ENCODE measurements at places on chromosomes 7 and 10.

- peak; percentile 87 for DNase-seq
Observed at GRCh38 chr7:66359656-66360211, 154.6 kb downstream of the TPST1 start.

- peak; percentile 43 for DNase-seq
Observed at GRCh38 chr7:140316165-140316661, 82.1 kb downstream of the SLC37A3 start.

DNA sequence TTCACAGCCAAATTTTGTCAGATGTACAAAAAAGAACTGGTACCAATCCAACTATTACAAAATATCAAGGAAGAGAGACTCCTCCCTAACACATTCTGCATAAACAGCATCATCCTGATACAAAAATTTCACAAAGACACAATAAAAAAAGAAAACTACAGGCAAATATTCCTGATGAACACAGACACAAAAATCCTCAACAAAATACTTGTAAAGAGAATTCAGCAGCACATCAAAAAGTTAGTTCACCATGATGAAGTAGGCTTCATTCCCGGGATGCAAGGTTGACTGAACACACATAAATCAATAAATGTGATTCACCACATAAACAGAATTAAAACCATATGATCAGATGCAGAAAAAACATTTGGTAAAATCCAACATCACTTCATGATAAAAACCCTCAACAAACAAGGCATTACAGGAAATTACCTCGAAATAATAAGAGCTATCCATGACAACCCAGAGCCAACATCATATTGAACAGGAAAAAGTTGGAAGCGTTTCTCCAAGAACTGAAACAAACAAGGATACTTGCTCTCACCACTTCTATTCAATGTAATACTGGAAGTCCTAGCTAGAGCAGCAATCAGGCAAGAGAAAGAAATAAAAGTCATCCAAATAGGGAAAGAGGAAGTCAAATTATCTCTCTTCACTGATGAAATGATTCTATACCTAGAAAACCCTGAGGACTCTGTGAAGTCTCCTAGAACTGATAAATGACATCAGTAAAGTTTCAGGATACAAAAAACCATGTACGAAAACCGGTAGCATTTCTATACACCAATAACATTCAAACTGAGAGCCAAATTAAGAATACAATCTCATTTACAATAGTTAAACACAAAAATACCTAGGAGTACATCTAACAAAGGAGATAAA is 223.1 kb downstream of the REEP3 start:
- DNase-seq: no peak

DNA sequence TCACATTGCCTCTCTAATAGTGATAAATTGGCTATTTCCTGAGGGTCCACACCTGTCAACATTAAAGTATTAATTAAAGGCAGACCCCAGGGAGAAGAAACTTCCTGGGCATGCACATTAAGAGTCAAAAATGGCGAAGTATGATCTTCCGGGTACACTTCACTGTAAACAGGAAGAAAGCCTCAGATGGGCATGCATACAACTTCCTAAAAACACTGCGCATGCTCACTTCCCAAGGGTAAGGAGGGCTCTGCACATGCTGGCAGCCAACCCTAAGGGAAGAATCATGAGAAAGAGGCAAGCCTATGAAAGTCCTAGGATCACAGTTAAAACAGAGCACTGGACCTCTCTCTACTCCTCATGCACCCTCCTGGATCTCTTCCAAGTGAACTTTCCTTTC is 80.1 kb upstream of the IMMP2L start:
- DNase-seq: no peak

GRCh38 chr10:113475381-113475807 is 77.5 kb upstream of the HABP2 start:
- DNase-seq: no peak

DNA sequence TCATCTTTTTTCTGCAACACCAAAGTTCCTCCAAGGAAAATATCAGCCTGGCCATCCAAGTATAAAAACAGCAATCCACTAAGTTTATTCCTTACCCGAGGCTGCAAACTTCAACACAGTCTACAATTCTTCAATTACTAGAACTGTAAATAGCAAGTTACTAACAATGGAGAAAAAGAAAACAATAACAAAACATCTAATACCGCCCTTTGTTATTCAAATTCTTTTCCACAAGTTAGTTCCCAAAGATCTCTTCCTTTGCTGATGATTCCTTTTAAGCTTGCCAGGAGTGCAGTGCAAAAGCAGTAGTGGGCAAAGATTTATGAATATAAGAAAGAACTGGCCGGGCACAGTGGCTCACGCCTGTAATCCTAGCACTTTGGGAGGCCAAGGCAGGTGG is 86.2 kb downstream of the CUL2 start:
- DNase-seq: no peak

DNA sequence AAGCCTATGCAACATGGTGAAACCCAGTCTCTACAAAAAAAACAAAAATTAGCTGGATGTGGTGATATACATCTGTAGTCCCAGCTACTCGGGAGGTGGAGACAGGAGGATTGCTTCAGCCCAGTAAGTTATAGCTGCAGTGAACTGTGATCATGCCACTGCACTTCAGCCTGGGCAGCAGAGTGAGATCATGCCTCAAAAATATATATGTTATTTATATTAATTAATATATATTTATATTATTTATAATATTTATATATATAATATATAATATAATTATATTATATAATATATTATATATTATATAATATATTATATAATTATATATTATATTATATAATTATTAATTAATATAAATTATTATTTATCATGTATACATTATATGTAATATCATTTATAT is 1158.4 kb upstream of the AUTS2 start:
- no peak for DNase-seq

DNA sequence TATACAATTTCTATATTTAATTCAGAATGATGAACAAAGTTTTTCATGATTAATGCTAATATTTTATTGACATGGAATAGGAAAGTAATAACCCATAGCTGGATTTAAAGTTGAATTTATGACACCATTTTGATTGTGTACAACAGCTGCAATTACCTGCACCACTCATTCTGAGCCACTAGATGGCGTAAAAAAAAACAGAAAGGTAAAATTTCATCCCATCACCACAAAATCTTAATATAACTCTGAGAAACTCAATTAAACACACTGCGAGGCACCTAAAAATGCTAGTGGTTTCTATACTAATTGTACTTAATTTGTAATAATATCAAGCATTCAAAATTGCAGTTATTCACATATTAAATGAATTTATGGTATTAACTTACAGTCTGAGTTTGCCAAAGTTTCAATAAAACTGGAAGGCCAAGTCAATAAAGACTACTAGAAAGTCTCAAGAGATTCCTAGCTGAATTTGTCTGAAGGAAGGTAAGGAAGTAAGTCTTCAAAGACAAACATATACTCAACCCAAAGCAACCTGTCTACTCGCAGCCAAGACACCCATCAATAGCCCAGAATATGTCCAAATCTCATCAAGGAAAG is 182.5 kb downstream of the SKAP2 start:
- no peak for DNase-seq

DNA sequence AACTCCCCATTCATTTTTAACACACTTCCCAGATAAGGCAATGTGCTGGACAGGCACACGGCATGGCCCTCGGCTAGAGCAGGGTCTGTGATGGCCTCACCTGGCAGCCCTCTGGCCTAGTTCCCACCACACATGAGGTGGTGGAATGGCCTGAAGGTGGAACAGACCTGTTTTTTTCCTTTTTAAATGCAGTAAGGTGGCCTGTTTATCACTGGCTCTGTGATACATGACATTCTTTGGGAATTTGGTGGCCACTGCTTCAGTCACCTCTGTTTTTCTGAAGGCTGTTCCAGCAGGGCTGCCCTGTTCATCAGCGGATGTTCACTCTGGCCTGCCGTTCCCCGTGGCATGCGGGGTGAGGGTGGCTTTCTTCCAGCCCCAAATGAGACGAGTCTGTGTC is 36.6 kb downstream of the SHH start:
- DNase-seq: peak; percentile 26

DNA sequence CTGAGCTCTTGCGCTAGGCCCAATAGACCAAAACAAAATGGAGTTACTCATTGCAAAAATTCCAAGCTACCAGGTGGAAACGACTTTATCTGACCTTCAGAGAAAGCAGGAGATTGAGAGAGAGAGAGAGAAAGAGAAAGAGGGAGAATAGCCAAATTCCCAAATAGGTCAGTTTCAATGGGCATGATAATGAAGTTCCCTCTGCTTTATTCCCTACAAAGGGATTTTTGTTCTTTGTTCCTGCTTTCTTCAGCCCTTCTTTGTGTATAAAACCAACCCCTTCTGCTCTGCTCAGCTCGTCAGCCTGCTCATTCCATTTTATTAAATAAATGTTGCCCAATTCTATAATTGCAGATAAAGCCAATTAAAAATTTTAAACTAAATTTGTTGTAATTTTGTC is 45.0 kb upstream of the GPR37 start:
- DNase-seq: no peak

DNA sequence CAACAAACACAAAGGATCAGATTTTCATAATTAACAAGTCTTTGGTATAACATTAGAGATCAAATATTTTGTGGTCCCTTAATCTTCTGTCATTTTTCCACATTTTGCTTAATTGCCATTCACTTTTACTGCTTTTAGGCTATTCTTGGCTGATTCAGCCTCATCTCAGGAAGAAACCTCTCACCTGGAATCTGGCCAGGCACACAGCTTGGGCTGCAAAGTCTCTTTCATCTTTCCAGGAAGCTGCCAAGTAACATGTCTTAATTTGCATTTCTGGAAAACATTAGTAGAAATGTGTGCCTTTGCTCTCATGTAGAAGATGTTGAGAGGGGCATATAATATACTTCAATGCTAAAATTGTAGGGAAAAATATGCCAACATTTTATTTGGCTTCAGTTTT is 174.2 kb upstream of the STEAP4 start:
- DNase-seq: peak; percentile 94

DNA sequence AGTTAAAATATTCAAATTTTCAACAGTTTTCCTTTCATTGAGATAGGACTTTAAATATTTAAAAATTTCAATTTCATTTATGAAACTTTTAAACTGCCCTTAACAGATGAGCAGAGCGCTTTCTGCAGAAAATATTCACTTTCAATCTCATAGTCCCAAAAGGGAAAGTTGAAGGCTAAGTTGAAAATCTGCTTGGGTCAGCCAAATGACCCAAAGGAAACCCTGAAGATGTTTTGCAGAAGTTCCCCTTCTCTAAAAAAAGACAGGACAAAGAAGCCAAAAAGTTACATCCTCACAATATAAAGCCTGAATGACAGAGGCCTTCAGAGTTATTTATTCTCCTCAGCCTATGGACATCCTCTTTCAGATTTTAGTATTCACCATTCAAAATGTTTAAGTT is 17.6 kb upstream of the SCIN start:
- DNase-seq: no peak

DNA sequence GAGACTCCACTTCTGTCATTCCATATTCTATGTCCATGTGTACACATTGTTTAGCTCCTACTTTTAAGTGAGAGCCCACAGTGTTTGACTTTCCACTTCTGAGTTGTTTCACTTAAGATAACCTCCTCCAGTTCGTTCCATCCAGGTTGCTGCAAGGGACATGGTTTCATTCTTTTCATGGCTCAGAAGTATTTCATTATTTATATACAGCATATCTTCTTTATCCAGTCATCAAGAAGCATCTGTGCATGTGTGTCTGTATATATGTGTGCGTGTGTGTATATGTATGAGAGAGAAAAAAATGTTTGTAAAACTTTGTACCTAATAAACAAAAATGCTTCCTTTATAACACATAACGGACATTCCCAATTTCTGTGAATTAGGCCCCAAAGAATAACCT is 6.2 kb downstream of the SEC61A2 start:
- DNase-seq: no peak

GRCh38 chr7:75915416-75916156 is 631 bp downstream of the POR start:
- peak; percentile 46 for DNase-seq

GRCh38 chr10:7891634-7892033 is 73.3 kb downstream of the TAF3 start:
- no peak for DNase-seq

DNA sequence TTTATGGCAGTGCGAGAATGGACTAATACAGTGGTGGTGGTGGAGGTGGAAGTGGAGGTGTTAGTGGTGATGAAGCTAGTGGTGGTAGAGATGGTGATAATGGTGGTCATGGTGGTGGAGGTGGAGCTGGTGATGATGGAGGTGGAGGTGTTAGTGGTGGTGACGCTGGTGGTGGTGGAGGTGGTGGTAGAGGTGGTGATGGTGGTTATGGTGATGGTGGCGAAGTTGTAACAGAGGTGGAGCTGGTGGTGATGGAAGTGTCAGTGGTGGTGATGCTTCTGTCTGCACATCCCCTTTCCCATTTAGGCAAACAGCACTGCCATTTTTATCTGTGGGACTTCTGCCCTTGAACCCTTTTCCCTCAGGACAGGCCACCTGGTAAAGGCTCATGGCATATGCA is 7.4 kb upstream of the PTPRN2 start:
- DNase-seq: no peak

GRCh38 chr7:136495081-136495480 is 373.4 kb upstream of the CHRM2 start:
- no peak for DNase-seq

- no peak for DNase-seq
Observed at GRCh38 chr10:22110761-22111160, 107.1 kb downstream of the EBLN1 start.

DNA sequence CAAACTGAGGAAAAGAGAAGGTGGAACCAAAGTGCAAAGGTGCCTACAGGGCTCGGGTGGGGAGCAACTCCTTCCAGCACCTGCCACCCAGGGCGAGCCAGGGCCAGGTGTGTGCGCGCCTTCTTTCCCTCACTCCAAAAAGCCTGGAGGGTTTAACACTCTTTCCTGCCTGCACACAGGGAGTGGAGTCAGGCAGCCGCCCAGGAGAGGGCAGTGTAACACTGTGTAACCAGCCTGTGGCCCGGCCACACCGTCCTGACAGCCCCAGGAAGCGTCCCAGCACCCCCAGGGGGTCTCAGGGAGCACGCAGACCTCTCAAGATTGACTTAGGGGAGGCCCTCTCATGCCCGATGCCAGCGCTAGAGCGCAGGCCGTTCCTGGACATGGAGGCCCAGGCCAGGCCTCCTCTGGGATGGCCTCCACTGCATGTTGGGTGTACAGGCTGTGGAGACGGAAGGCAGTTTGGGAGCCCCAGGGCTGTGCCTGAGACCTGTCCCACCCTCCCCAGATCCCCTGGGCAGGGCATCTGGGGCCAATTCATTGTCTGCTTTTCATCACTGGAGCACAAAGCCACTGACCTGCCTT is 13.4 kb downstream of the BRI3 start:
- peak; percentile 43 for DNase-seq

DNA sequence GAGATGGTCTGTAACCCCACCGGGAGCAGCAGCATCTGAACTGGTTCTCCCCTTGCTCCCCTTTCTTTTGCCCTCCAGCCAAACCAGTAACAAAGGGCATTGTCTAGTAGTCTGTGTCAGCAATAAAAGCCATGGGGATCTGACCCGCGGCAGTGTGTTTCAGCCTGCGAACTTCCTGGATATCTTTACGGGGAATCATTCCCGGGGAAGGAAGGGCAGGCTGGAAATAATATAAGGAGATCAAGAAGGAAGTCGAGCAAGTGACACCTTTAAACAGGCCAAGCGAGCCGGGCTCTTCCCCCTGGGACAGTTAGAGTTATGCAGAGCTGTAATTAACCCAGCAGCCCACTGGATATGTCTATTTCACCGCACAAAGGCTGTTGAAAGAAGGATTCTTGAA is 661.2 kb upstream of the GALNT17 start:
- no peak for DNase-seq
